ENCODE measurements at places on chromosomes 2 and 18.

GRCh38 chr2:8202132-8202531 is 479.7 kb upstream of the ID2 start:
- no peak for DNase-seq

GRCh38 chr2:25587361-25587760 is 86.0 kb downstream of the DTNB start:
- DNase-seq, result no peak

GRCh38 chr18:33470216-33470615 is 29.7 kb upstream of the CCDC178 start:
- no peak for DNase-seq

- peak; percentile 52 for DNase-seq
Measured at GRCh38 chr2:78993518-78994148, 31.9 kb upstream of the REG3G start.

- peak; percentile 47 for DNase-seq
Measured at GRCh38 chr2:68432696-68433658, 34.1 kb downstream of the FBXO48 start.

DNA sequence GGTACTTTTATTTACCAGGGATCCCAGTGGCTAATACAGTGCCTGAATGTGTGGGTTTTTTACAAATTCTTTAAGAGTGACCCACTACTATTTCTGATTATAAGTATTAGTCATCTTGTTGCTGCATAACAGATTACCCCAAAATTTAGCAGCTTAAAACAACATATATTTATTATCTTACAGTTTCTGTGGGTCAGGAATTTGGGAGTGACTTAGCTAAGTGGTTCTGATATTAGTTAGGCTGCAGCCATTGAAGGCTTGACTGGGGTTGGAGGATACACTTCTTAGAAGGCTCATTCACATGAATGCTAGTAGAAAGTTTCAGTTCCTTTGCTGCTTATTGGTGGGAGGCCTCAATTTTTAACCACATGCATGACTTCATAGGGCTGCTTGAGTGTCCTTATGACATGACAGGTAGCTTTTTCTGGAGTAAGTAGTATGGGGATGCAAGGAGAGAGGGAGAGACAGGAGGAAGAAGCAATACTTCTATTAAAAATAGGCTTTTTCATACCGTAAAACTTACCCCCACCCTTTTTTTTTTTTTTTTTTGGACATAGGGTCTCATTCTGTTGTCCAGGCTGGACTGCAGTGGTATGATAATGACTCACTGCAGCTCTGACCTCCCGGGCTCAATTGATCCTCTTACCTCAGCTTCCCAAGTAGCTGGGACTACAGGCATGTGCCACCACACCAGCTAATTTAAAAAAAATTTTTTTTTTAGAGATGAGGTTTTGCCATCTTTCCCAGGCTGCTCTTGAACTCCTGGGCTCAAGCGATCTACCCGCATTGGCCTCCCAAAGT is 13.3 kb upstream of the POLE4 start:
- DNase-seq, result no peak

DNA sequence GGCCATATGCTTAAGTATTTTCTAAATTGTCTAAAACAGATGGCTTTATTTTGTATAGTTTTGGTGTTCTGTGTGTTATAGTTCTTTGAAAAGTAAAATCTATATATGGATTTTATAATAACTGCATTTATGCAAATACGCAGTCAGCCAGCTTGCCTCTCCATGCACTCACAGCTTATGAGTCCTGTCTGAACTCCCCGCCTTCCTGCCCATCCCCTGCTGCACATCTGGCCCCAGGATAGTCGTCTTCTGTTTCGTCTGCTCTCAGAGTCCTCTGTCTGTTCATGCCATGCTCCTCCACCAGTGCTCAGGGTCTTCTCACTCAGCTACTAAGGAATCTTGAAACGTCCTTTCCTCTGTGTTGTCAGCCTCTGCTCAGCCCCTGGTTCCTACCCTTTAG is 28.2 kb upstream of the ANKRD62 start:
- DNase-seq, result no peak

DNA sequence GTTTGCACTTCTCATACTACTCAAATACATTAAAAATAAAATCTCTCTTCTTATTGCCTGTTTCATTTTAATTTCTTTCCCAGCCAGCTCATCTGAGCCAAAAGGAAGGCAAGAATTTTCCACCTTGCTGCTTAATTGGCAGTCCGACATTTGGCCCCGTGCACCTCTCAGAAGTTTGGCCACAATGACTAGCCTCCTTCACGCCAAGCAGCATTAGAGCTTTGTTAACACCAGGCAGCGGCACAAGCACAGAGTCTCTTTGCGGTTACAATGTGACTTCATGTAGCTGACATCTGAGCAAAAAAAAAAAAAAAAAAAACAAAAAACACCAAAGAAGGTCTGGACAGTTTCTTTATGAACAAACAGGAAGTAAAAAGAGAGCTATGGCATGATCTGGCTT is 248.9 kb downstream of the OSR1 start:
- DNase-seq, result no peak

DNA sequence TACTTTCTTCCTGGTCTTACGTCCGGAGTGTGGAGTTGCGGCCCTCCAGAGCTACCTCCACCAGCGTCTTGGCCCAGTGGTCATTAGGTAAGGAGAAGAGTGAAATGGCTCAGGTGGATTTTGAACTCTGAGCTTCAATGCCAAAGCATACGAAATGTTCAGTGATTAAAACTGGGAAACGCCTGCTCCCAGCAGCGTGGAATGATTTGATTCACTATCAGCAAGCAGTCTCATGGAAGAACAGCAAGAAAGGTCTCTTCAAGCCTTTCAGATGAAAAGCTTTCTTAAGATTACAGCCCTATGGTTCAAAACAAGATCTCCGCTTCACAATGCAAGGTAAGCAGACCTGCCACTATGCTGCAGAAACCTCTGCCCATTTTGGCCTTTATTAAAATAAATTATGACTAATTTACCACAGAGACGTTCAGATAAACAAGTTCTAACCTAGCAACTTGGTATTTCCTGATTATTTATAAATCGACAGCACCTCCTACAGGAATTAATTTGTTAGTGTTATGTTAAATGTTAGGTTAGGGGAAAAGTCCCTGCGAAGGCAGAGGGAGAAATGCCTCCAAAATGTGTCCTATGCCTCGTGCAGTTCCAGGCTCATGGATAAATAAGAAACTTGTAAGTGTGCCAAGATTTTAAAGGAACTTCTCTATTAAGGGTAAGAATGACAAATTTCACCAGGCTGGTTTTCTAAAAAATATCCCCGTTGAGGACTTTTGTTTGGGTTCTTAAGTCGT is 10.1 kb downstream of the SP9 start:
- no peak for DNase-seq

DNA sequence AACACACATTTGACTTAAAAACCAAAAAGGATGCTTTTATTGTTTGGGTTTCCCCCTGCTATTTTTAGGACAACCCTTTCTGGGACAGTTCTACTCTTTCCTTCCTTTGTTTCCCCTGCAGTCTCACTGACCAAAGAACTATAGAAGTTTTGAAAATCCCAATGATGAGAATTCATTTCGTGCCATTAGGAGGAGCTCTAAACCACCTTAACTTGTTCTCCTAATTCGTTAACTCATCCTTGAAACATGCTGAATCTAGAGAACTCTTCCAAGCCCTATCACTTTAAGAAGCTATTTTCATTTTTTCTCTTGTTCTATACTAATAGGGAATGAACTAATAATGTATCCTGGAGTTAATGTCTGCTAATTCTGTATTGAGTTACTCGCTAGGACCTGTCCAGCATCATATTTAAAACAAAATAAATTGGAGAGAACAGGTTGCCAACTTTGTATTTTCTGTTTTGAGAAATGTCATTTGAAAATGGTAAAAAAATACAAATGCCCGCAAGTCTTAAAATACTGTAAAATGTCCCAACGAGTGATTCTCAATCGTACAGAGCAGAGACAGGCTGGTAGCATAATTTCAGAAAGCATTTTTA is 62.9 kb downstream of the AFTPH start:
- DNase-seq, result no peak

DNA sequence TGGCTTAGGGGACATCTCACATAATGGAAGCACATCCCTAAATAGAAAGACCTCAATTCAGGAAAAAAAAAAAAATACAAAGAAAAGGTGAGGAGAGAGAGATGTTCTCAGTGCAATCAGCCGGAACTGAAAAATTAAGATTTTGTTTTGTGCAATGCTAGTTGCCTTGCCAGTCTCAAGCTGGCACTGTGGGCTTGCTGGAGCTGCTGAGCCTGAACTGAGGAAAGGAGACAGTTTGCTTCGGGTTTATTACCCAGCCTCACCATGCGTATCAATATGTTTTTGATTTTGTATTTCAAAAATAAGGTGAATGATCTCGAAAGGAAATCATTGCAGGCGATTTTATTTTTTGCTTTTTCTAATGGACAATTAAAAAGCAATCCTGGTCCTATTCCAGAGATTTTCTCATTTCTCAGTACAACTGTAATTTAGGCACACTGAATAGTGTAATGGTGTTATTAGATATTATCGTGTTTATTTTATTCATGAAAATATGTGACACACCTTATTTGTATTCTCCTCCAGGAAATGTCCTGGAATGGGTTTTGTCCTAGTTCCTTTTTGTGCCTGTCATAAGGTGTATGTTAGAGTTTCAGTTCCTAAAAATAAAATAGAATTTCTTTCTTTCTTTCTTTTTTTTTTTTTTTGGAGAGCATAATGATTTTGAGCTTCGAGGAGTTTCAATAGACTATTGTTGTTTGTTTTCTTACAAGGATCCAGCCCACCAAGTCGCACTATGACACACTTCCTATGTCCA is 72.8 kb upstream of the ZEB2 start:
- no peak for DNase-seq

GRCh38 chr2:41775366-41776025 is 272.3 kb upstream of the PKDCC start:
- DNase-seq, result no peak

GRCh38 chr18:8976606-8977005 is 125.9 kb upstream of the NDUFV2 start:
- no peak for DNase-seq

DNA sequence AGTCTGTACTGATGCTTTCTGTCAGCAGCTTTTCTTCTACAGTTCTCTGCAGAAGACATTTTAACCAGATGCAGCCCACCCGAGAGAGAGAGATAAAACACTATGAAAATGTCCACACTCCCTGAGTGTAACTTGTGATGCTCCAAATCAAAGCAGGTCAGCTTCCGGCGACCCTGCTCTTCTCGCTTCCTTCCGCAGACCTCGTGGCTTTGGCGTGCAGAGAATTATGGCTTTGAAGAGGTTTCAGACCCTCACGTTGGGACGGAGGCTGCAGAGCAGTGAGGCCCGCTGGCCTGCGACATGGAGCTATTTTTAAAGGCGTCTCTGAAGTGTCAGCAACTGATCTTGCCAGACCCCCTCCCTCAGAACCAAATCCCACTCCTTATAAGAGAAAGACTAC is 41.8 kb downstream of the TMEM163 start:
- DNase-seq, result no peak

GRCh38 chr18:2905854-2906703 is 59.3 kb downstream of the EMILIN2 start:
- peak; percentile 77 for DNase-seq

- no peak for DNase-seq
Measured at GRCh38 chr2:15323227-15323626, 237.9 kb downstream of the NBAS start.

DNA sequence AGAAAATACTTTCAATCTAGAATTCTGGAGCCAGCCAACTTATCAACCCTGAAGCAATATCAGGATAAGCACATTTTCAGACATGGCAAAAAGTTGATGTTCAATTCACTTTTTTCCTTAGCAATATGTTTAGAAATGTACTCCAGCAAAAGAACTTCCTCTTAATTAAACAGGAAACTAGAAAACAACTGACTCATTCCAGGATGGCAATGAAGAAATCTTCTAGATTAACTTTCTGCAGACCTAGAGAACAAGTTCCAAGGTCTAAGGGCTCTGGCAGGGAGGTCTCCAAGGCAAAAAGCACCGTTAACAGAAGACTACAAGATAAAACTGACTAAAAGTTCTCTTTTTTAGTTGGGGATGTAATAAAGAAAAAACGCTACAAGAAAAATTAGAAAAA is 69.2 kb upstream of the VWC2L start:
- no peak for DNase-seq

- DNase-seq, result no peak
Measured at GRCh38 chr2:133952896-133953295, 301.0 kb upstream of the MGAT5 start.

DNA sequence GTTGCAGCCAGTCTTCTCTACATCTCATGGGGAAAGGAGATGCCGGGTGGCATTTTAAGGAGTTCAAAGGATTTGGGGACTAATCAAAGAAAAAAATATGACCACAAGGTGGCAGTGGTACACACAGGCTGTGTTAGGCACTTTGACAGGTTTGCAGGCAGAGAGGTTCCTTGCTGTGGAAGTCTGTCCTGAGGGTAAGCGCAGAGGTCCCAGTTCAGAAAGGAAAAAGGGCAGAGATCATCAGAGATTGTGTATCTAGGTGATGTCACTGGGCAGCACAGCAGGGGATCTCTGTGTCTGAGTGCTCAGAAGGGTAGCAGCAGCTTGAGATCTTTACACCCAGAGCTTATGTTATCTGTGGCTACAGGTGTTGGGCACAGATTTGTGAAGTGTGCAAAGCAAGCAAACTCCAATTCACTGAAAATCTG is 231.4 kb downstream of the LRRTM1 start:
- no peak for DNase-seq
